ENCODE measurements at places on chromosomes 13 and 19.

DNA sequence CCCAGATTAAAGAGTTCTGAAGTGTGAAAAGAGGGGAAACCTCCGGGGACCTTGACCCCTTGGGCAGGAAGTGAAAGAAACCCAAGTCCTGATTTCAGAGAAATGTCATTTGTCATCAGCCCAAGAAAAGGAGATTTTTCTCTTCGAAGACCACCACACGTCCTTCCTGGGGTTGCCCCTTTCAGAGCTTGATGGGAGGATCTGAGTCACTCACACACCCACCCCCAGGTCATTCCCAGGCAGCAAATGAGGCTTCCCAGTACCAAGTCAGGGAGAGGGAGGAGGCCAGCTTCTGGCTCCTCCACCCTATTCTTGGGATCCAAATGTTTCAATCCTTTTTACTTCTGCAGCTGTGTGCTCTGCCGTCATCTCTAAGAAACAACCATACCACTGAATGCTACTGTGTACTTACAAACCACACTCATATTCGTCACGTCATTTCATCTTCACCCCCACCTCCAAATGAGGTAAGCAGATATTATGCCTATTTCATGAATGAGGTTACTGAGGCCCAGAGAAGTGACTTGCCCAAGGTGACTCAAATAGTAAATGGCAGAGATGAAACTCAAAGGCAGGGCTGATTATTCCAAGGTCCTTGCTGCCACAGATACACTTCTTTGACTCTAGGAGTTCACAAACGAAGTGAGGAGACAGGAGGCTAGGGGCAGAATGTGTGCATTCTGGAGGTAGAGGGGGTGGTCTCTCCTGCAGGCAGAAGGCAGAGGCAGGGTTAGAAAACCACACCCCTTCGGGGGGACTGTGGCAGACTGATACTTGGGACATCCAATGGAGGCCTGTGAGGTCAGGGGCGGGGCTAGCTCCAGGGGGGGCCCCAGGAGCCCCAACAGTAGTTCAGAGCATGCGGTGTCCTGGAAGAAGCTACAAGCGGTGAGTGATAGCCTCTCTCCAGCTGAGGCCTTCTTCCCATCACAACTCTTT is 5.0 kb upstream of the KMT2B start:
- no peak for DNase-seq

DNA sequence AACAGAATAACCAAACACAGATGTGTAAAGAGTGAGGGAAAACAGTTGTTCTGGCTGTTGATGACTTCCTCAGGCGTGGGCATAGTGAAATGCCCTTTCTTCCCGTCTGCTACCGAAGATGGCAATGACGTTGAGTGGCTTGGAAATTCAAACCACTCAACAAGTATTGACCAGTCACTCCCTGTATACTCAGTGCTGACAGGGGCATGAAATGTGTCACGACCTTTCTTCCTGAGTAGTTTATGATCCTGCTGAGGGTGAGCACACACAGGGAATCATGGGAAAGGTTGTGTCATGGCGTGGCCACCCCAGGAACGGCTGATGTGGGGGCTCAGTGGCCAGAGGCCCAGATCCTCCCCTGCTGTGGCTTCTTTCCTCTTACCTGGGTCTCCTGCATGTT is 87.8 kb upstream of the C1QTNF9B start:
- no peak for DNase-seq

DNA sequence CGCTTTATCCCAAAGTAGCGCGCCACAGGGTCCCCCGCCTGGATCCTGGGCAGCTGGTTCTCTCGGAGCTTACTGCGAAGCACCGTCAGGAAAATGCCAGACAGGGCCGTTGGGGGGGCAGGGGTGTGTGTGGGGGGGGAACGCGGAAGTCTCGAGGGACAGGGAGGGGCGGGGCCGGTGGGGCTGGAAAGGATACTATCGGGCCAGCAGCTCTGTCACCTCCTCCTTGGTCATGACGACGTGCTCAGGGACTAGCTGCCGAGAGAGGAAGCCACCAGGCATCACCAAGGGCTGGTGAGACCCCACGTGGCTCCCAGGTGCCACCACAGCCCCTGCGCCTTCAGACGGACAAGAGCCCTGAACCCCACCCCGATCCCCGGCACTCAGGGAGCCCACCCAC is 5.3 kb downstream of the POLR2E start:
- DNase-seq, result no peak

- no peak for DNase-seq
Observed at GRCh38 chr13:19607523-19608078, 25.9 kb upstream of the MPHOSPH8 start.

DNA sequence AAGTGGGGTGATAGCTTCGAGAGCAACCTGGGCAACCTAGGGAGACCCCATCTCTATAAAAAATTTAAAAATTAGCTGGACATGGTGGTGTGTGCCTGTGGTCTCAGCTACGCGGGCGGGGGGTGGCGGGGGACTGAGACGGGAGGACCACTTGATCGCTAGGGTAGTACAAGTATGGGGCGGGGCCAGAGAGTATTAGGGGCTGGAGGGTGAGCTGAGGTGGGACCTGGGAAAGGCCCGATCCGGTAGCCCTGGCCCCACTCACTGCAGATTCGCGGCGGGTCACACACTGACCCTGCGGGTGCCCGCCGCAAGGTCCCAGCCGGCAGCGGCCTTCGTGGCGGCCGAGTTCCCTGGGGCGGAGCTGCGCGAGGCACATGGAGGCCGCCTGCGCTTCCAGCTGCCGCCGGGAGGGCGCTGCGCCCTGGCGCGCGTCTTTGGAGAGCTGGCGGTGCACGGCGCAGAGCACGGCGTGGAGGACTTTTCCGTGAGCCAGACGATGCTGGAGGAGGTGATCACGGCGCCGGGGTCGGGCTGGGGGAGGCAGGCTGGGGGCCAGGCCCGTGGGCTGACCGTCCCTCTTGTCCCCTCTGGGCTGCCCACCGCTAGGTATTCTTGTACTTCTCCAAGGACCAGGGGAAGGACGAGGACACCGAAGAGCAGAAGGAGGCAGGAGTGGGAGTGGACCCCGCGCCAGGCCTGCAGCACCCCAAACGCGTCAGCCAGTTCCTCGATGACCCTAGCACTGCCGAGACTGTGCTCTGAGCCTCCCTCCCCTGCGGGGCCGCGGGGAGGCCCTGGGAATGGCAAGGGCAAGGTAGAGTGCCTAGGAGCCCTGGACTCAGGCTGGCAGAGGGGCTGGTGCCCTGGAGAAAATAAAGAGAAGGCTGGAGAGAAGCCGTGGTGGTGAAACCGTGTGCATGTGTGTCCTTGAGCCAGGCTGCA is 2.0 kb upstream of the ARHGAP45 start:
- no peak for DNase-seq

- DNase-seq, result no peak
Observed at GRCh38 chr19:45400192-45400591, 4.7 kb downstream of the PPP1R13L start.

- no peak for DNase-seq
Observed at GRCh38 chr19:34365463-34366401, 736 bp downstream of the GPI start.

GRCh38 chr13:49645451-49645850 is 17.1 kb downstream of the ARL11 start:
- no peak for DNase-seq

DNA sequence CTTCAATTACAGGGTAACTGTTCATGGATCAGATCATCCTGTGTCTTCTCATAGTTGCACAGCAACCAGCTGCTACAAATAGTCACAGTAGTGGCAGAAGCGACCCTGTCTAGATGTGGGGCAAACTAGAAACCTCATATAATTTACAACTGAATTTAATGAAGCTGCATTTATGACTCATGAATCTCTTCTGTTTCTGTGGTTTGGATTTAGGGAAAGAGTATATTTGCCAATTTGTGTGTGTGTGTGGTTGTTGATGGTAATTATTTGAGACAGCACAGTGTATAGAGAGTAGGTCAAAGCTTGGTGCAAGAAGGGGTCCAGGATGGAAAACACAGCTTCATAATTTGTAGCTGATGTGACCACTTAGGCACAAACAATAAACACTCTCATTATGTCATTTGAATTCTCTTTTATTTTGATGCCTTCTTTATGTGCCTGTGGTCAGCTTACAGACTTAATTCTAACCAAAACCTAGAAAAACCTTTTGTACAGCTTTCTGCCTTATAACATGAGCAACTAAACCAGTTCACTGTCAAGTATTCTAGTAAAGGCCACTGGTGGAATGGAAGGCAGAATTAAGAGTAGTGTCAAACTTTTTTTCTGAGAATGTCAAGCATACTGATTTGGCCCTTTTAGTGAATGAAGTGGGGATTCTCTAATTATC is 218.1 kb downstream of the TBC1D4 start:
- no peak for DNase-seq

DNA sequence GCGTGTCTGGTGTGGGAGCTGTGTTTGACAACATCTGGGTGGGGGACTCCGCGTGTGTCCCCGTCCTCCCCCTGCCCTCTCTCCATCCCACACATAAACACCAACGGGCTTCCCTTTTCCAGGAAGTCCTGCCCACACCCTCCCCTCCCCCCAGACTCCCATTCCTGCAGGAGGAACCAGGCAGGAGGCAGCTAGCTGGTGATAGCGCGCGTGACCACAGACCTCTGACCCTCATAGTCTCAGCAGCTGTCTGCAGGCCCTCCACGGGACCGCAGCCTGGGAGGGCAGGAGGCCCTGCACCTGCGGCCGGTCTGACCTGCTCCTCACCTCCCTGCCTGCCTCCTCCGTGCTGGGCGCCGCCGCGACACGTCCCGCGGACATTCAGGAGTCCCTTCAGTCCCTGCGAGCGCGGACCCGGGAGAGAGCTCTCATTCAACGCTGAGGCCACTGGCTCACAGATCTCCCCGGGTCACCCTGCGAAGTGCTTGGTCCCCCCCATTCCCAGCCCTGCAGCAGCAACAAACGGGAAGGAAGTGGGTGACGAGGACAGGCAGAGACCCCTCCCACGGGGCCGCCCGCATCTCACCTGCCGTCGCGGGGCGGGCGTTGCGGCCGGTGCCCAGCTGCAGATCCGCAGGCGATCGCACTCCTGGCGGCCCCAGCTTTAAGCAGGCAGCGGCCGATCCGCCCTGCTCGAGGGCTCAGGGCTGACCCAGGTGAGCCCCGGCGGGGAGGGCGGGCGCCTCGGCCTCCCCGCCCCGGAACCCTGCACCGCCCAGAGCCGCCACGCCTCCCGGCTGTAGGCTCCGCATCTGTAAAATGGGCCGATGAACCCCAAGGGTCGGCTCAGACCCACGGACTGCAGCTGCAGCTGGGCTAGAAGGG is 1.1 kb upstream of the ACP5 start:
- DNase-seq, result no peak
